ENCODE measurements at places on chromosomes 11 and 22.

GRCh38 chr22:32991353-32992101 is 66.7 kb downstream of the SYN3 start:
- DNase-seq, result no peak

GRCh38 chr11:110438017-110438416 is 8.3 kb downstream of the FDX1 start:
- no peak for DNase-seq

DNA sequence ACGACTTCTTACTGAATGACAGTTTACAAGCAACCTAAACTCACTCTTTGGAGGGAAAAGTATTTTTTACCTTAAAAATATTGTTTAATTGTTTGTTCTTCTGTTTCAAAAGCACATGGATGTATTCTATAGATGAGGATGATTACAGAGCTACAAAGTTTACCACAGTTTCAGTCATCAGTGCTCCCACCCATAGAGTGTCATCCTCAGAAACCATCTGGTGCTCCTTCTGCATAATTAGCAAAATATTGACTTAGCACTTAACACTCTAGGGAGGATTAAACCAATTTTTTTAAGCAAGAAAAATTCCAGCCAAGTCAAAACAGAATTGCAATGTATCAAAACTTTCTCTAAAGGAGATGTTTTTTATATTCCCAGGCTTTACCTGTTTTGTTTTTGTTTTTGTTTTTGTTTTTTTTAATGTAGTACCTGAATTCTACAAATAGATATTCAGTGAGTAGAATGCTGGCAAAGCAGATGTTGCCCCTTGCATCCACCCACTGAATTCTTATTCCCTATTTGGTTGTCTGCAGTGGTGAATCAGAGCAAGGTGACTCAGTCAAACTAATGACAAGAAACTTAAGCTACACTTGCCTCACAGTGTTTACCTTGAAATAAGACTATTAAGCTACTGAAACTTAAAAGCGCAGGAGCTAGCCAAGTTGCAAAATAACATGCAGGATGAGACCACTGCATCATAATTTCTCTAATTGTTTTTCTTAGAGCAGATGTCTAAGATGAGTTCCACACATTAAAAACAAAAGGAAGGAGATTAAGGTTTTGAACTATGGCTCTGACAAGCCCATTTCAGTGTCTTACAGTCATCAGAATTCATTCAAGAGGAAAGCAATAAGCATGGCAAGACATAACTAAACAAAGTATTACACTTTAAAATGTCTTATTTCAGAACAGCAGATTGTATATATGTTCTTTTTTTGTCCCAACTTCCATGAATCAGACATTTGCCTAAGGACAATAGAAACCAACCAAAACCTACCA is 155.1 kb upstream of the SOX6 start:
- DNase-seq, result no peak

- no peak for DNase-seq
Observed at GRCh38 chr11:132187386-132187785, 817.0 kb downstream of the NTM start.

DNA sequence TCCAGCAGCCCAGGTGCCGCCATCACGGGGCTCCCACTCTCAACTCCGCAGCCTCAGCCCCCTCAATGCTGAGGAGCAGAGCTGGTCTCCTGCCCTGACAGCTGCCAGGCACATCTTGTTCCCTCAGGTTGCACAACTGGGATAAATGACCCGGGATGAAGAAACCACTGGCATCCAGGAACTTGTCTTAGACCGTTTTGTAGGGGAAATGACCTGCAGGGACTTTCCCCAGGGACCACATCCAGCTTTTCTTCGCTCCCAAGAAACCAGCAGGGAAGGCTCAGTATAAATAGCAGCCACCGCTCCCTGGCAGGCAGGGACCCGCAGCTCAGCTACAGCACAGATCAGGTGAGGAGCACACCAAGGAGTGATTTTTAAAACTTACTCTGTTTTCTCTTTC is at the start of gene SAA1:
SAA1 (plus strand) TSS at position 316 of the 400 bp plus-strand sequence. CDS start 624 bp downstream, outside the sequence.
- no peak for DNase-seq

DNA sequence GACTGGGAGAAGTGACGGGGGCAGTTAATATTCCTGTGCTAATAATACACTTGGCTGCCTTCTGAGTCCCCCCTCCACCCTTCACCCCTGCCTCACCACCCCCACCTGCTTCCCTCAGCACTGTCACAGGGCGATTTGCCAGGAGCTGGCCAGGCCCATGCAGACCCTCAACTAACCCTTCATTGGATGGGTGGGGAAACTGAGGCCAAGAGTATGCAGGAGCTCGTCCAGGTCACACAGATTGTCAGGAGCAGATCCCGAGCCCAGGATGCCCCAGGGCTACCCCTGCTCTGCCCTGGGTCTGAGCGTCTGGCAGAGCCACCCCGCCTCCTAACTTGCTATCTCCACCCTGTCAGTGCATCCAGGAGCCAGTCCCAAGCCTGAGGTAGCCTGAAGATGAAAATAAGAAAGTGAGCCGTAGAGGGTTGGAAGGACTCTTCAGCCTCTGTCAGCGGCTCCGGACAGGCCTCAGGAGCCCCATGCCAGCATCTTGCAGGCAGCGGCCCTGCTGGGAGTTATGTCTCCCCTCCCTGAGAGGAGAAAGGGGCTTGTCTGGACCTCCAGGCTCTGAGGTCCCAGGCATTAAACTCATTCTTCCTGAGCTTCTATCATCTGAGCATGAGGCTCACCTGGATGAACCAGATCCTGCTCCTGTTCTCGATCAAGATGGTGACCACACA is 6.2 kb downstream of the TPBGL start:
- DNase-seq, result no peak

GRCh38 chr11:111941963-111942362 is 4.8 kb downstream of the DIXDC1 start:
- no peak for DNase-seq

DNA sequence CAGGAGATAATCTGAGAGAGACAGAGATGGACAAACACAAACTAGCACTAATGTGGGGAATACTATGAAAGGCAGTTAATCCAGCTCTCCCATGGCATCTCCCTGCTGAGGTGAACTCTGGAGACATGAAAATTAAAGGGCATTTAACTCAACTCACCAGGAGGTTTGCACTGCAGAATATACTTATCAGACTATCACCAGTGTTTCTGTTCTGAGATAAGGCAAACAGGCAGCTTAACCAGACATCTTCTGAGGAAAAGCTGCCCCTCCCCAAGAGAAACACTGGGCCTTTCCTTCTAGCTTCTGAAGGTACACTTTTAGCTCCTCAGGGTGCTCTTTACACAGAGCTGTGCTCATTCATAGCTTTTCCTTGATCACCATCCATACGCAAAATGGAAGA is 85.5 kb downstream of the AMBRA1 start:
- DNase-seq, result no peak

DNA sequence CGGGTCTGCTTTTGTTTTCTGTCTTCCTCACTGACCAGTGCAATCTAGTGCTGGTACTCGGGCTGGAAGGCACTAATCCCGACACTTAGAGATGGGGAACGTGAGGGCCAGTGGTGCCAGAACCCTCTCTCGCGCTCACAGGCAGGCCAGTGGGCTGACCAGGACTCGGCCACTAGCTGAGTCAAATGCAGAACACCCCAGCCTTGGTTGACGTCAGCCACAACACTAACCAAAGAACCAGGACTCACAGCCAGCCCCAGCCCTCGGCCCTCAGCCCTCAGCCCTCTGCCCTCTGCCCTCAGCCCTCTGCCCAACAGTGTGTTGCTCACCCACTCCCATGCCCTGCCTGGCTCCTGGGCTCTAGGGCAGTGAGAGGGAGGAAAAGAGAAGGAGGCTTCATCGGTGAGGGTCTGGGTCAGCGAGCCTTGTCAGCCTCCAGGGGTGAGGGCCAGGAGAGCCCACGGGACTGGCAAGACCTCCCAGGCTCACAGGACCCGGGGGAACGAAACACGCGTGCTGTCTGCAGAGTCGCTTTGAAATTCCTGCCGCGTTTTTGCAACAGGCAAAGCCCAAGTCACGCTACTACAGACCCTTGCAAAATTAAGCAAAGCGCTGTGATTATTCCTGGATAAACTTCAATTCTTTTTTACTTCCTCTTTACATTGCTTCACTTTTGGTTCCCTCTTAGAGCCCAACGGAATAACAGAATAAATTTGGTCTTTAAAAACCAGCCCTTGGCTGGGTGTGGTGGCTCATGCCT is 27.5 kb downstream of the KIAA0930 start:
- no peak for DNase-seq

DNA sequence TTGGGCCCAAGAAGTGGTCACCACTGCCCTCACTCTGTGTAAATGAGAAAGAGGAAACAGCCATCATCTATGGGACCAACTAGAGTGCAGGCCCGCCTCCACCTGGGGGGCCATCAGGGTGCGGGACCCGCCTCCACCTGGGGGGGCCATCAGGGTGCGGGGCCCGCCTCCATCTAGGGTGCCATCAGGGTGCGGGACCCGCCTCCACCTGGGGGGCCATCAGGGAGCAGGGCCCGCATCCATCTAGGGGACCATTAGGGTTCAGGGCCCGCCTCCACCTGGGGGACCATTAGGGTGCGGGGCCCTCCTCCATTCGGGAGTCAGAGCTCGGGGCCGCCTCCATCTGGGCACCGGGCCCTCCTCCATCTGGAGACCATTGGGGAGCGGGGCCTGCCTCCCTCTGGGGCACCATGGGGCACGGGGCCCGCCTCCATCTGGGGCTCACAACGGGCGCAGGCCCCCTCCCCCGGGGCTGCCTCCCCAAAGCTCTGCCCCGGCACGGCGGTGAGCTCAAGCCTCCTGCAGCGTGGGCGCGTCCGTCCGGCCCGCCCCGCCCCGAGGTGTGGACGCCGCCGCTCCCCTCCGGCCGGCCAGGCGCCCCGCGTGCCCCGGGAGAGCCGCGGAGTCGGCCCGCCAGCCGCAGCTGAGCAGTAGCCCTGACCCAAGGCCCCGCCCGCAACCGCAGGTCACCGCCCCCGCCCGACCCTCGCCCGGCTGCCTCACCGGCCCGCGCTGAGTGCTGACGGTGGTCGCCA is 512 bp downstream of the TOLLIP start:
- no peak for DNase-seq

GRCh38 chr11:62544581-62545436 is 1.8 kb downstream of the AHNAK start:
- no peak for DNase-seq

DNA sequence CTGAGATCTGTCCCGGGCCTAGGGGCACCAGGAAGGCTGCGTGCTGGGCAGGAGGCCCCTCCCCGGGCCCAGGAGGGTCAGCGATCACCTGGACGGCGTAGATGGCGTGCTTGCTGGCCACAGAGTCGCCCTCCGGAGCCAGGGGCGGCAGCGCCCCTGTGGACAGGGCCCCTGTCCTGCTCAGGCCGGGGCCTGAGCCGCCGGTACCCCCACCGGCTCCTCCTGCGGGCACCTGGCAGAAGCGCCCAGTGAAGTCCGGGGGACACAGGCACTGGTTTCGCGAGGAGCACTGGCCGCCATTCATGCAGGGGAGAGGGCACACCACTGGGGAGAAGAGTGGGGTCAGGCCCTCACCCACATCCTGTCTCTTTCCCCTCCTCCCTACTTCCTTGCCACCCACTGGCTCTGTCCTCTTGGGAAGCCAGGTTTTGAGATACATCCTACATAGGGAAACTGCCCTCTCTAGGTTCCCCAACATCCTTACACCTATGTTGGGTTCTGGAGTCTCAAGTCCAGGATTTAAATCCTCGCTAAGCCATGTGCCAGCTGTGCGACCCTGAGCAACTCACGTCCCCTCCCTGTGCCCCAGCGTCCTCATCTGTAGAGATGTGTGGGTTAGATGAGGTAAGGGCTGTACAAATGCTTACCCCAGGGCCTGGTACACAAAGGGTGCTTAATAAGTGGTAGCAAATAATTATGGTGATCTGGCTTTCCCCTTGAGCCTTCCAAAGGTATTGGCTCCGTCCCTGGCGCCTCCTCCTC is 3.9 kb downstream of the LTBP3 start:
- no peak for DNase-seq

DNA sequence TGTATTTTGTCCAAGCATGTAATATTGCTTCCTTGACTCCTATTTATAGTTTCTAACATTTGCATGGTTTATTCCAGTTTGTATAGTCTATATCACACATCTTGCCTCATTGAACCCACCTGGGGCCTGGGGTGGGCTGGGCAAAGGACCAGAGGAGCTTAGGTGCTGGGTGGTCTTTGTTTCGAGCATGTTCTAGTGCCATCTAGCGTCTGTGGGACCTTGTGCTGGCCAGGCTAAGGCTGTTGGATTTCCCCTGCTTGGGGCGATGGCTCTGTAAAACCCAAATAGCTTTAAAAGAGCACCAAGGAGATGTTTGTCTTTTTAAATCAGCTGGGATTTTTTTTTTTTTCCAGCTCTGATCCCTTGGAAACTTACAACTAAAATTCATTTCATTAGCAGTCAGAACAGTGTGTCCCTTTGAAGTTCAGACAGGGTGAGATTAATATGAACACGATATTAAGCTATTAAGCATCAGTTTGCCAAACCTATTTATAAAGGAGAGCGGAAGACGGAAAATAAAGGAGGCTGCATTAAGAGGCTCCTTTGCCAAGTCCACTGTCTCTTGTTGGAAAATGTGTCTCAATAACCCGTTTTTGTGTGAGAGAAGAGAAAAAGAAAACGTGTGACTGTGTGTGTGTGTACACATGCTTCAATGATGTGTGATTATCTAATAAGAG is 157.4 kb downstream of the COMMD9 start:
- DNase-seq, result peak; percentile 52

DNA sequence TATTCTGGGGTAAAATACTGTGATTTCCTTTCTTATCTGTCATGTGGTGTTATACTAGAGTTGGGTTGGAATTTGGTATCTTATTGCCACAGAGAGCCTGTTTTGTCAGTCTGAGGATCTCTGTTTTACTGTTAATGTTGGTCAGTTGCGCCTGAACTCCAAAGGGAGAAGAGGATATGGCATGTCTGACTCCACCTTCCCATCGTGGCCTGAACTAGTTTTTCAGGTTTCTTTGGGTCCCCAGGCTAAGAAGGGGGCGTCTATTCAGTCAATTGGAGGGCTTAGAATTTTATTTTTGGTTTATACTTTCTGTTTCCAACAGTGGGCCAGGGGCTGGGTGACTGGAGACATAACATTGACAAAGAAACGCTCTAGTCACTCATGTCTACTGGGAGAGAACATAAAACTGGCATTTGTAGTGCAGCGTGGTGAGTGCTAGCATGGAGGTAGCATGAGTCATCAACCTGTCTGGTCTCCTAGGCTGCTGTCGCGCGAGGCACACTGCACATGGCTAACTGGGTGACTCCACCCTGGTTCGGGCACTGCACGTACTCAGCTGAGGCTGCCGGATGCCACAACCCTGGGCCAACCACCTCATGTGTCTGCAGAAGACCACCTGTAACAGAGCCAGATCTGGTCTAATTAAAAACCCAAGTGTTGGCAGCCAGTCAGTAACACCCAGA is 120.1 kb upstream of the OR9Q1 start:
- no peak for DNase-seq

GRCh38 chr11:72039031-72039855 is 40.5 kb downstream of the IL18BP start:
- no peak for DNase-seq

- DNase-seq, result no peak
Observed at GRCh38 chr11:118735203-118735602, 55.8 kb upstream of the TREH start.

DNA sequence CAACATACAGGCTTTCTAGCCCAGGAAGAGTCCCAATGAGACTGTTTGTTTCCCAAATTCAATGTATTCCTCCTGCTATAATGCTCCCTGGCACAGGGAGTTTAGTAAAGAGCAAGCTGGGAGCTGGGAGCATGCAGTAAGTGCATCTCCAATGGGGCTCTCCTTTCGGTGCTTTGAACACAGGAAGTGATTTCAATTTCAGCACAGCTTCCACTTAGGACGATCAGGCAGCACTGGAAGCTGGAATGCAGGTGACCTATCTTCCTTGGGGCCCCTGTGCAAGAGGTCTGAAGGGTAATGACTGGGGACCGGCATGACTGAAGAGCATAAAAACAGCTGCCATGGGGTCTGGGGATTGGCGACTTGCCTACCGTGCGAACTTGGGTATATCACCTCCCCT is 76.0 kb downstream of the LARGE1 start:
- no peak for DNase-seq
